CD4-positive, alpha-beta T cell treated with Interleukin-4 for 1 hour (primary cell): ENCODE measurements at places on chromosomes 2 and 18.

DNA sequence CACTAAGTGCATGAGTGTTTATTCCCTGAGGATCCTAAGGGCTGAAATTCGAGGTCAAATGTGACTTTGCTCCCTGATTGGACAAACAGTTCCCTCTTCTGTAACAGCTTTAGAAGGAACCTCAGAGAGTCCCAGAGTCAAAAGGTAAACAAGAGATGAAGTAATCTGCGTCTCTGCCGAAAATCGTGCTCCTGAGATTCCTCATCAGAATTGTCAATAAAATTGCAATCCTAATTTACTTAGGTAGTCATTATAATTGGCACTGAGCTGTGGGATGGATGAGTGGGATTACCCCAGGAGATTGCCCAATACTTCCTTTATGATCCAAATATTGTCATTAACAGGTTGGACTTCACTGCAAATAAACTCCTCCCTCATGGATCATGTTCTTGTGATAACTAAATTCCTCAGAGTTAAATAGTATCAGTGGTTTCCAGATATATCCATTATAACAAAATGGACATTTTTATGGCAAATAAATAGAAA lies 907 bp upstream of the SUCLG1 start:
- DNase-seq, result no peak

DNA sequence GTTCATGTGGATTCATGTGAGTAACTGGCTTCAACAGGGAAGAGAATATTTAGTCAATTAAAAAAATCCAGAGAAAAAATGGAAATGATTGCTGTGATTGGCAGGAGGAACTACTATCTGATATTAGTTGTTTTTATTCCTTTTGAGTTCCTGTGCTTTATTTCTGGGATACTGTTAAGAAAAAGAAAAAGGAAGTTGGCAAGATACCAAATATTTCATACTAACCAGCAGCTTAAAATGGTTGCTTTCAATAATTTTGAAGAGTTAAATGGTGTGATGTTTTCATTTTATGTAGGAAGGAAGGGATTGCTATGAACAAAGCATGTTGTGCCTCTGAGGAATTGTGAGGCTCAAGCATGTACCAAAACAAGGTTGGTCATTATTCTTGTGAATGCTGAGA lies 8.1 kb upstream of the MTX2 start:
- no peak for DNase-seq

- DNase-seq, result no peak
Measured at GRCh38 chr2:20180676-20181648, 44.0 kb downstream of the SDC1 start.

DNA sequence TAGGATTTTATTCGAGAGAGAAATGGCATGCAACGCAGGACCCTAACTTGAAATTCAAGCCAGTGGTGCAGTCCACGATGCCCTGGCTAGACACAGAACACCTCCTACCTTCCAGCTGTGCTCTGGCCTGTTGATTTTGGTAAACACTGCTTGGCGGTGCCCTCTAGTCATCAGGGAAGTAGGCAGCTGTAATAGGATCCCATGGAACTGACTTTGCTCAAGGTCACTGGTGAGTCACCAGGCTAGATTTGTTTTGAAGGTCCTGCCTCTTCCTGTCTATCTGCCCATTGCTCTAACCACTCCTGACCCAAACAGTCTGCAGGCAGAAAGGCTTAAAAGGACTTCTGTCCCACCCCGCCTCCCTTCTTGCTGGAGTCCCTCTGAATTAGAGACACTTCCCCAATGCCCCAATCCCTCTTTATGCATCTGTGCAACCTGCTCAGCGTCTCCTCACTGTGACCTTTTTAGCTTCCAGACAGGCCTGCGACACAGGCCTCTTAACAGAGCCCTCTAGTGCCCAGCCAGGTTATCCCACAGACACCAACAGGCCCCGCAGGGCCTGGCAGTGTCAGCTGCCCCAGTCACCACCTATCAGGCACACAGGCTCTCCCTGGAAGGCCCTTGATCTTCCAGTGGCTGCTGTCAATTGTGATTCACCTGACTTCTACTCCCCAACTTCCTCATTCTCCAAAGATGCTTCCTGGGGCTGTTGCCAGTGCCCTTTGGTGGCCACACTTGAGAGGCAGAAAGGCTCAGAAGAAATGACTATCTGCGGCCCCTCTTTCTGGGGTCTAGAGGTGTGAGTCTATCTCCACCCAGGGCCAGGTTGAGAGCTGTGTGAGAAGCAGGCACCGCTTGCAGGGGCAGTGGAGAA lies 5.2 kb downstream of the TMEM127 start:
- peak; percentile 32 for DNase-seq

DNA sequence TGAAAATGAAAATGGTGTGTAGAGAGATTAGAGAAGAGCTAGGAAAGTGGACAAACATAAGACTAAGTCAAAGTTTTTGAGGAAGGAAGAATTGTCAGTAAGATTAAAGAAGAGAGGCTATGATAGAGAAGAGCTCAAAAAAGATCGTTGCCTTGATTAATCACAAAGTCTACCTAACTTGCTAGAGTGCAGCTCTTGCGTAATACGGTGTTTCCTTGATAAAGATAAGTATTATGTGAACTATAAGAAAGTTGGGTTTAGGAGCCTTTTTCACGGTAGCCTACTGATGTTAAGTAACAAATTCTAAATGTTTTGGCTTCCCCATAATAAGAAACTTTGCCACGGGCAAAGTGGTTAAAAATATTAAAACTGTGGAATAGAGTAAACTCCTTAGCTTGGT lies 226.4 kb upstream of the NRXN1 start:
- DNase-seq, result no peak

- no peak for DNase-seq
Measured at GRCh38 chr2:32835148-32835547, 111.6 kb upstream of the LTBP1 start.

- no peak for DNase-seq
Measured at GRCh38 chr2:198441246-198441645, 636.9 kb downstream of the PLCL1 start.

- no peak for DNase-seq
Measured at GRCh38 chr2:195677884-195678283, 20.9 kb downstream of the SLC39A10 start.

GRCh38 chr2:128809880-128810279 lies 491.2 kb upstream of the HS6ST1 start:
- no peak for DNase-seq

- no peak for DNase-seq
Measured at GRCh38 chr2:12288048-12288447, 428.7 kb upstream of the TRIB2 start.

- DNase-seq, result no peak
Measured at GRCh38 chr2:57981083-57981768, 65.4 kb upstream of the VRK2 start.

- no peak for DNase-seq
Measured at GRCh38 chr2:96769814-96770213, 9.1 kb downstream of the CNNM4 start.

DNA sequence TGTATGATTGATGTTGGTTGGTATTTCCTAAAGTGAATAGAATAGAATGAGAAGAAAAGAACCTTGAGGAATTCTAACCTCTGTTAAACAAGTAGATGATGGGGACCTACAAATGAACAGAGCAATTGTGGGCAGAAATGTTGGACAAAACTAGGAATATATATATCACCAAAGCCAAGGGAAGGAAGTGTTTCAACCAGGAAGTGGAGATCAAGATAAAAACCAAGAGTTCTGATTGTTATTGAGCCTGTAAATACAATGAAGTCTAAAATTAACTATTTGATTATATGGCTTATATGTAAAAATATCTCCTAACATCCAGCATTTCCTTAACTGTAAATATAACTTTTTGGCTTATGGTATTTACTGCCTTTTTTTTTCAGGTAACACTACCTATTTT lies 730.0 kb downstream of the SOCS6 start:
- DNase-seq, result no peak

- no peak for DNase-seq
Measured at GRCh38 chr2:47266939-47267710, 112.0 kb upstream of the STPG4 start.

GRCh38 chr18:50687491-50687890 lies 127.6 kb downstream of the MAPK4 start:
- no peak for DNase-seq

DNA sequence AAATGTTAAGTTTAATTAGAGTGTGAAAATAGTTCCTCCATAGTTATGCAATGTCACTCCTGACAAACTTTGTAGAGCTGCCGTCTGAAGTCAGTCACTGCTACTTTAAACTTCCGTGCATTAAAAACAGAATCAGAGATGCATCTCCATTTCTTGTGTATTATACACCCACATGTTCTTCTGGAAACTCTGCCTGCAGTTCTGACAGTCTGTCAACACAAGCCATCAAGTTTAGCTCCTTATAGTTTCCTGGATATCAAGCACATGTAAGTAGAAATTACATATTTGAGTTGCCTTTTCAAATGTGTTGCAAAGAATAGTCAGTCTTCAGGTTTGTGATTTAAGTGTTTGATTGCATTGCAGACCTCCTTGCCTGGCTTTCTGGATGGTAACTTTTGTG lies 184.3 kb downstream of the CTNNA2 start:
- no peak for DNase-seq

DNA sequence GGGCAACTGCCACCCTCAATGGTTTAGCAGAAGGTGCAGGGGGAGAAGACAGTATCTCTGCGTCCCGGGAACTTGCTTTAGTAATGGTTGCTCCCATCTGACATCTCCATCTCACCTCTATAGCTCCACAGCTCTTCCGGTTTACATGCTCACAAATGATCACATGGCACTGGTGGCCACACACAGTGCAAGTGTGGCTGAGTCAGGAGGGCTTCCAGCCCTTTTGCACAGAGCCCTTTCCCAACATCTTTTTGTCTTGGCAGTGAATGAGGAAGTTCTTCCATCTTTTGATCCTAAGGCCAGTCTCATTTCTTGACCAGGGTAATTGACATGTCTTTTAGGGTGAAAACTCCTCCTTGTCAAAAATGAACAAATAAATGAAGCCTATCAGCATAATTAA lies 347.7 kb downstream of the LPIN1 start:
- no peak for DNase-seq

DNA sequence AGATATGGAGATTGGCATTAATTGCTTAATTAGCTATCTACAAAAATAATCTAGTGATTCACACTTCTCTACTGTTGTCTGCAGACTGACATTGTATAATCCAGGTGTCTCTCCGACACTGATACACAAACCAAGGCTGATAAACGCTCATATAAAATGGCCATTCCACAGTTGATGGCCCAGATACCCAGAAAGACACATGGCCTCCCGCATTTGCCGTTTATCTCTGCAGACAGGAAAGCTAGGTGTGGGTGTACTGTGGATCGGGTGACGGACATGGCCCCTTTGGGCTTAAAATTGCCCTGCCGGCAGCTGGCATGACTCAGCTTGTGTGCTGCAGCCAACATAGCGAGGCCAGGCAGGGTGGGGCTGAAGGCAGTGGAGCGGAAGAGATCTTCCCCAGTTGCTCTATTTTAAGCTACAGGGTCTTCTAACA lies 18.5 kb downstream of the PMAIP1 start:
- peak; percentile 51 for DNase-seq

GRCh38 chr2:66389651-66390131 lies 45.2 kb upstream of the MEIS1 start:
- DNase-seq, result no peak

DNA sequence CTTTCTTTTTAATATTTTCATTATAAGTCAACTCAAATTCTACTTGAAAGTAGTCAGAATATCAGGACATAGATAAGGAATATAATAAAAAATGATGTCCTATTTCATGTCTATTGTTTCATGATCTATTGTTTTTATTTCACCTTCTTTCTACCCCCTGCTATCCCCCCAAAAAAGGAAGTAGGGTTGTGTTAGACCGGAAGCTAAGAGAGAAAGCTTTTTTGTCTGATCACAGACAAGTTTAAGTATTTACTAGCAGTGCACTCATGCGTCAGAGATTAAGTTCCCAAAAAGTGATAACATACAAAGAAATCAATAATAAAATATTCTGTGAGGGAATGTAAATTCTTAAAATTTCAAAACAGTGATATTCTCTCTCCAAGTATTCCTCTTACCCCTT lies 447.1 kb upstream of the CNTNAP5 start:
- no peak for DNase-seq

DNA sequence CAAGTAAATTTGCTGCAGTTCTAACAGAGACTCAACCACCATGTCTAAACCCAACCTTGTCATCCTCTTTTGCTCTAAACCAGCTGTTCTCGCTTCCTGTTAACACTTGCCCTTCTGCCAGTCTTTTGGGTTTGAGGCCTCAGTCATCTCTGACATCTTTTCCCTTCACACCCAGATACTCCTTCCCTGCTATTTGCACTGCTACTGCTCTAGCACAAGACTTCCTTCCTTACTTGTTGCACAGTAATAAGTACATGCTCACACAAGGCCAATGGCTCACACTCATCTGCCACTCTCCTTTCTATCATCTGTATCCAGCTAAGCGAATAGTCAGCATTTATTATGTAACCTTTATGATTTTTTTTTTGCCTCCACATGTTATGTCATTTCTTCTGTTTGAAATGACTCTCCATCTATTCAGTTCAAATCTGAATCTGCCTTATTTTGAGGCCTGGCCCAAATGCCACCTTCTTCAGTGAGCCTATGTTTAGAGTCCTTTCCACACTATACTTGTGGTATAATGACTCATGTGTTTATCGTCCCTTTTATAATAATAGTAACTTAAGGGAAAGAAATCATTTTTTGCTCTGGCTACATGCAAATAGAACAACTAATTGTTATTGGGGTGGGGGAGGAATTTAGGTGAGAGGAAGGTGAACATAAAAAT lies 22.5 kb upstream of the CDKL4 start:
- no peak for DNase-seq

DNA sequence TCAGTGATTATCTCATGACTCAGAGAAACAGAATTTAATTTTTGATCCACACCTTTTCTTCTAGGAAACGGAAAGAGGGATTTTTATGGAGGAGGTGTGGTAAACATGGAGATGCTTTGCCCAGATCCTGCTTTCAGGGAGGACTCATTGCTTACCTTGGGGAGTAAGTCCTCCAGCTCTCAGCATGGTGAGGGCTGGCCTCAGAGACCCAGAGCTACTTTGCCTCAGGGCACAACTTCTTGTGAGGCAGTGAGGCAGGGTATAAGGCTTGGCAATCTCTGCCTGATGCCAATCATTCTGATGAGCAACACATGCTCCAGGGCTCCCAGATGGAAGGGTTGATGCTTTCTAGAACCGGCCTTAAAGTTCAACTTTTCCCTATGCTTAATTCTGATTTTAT lies 189.9 kb upstream of the DCC start:
- no peak for DNase-seq

DNA sequence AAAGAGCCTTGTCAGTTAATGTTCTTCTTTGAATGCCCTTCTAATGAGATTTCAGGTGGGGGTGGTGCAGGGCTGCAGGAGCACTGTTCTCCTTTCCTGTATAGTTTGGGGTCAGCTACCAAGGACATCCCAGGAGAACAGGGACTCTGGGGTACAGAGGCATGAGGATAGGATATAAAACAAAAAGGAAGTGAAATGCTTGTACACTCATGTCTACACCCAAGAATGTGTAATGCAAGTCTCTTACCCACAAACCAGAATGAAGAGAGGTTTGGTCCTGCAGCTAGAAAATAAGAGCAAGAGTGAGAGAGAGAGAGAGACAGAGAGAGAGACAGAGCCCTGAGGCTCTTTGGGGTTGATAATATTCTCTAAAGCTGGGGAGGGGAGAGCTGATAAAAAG lies 151.8 kb upstream of the KCTD1 start:
- no peak for DNase-seq

GRCh38 chr2:6423944-6424343 lies 441.8 kb downstream of the CMPK2 start:
- no peak for DNase-seq

- no peak for DNase-seq
Measured at GRCh38 chr2:137659616-137660015, 304.7 kb upstream of the HNMT start.
